ENCODE measurements at places on chromosomes 1 and 21. TPM values are rescaled to one million over a fixed set of nuclear protein-coding genes. Genes with fewer than 3 reads are reported as not detected.

AHDC1 gene
- polyA plus RNA-seq: 93.6 TPM

RGS7 gene
- not detected for polyA plus RNA-seq

DNA sequence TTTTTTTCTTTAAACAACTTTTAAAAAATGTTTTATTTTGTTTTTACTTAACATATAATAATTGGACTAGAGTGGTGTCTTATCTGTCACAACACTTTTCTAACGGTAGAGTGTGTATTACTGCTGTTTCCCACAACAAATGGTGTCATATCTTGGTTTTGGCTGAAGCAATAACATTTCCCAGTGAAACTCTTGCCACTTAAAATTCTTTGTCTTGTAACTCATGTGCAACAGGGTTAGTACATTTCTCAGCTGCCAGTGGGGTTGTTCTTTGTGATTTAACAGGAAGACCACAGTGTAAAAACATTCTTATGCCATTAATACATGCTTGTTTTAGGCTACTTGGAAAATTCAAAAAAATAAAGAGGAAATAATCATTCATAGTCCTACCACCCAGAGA is 43.5 kb downstream of the ALPL start:
- DNase-seq: no peak

GRCh38 chr1:58447886-58448285 is 98.6 kb downstream of the OMA1 start:
- no peak for DNase-seq

DNA sequence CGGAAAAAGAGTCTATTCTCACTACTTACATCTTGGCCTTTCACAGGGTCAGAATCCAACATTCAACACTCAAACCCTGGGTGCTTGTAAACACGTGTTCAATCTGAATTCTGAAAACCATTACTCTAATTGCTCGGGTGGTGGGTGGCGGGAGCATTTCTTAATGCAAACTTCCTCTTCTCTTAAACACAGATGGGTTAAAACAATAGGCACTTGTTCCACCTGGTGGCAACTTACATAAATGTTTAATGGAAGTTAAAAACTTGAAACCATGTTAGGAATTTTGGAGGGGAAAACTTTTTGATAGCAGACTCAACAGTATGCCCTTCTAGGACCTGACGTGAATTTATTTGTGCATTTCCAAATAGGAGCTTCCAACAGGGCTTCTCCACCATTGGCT is 23.4 kb upstream of the TDRD10 start:
- no peak for DNase-seq

Measured in forelimb muscle (tissue), 1 donor.